ENCODE measurements at places on chromosomes 16 and 17.

DNA sequence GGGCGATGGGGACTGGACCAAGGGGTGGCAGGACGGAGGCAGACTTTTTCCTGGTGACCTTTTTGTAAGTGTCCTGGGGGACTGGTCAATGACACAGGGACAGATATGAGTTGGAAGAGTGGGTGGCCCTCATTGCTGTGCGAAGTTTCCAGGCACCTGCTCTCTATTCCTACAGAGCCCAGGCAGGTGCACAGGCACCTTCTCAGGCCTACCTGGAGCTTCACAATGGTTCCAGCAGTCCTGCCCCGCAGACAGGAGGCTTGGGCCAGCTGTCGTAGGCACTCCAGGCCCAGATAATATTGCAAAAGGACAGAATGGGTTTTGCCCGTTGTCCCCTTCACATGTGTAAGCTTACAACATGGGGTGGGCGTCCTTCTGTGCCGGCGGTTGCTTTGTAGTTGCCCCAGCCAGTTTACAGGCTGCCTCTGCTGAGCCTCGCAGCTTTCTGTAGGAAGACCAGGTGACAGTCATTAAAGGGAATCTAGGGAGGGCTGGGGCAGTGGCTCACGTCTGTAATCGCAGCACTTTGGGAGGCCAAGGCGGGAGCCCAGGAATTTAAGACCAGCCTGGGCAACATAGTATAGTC, 84.3 kb downstream of the ARHGAP23 start:
- no peak for DNase-seq

GRCh38 chr17:1787301-1787902, 25.5 kb downstream of the SERPINF1 start:
- DNase-seq, result no peak

DNA sequence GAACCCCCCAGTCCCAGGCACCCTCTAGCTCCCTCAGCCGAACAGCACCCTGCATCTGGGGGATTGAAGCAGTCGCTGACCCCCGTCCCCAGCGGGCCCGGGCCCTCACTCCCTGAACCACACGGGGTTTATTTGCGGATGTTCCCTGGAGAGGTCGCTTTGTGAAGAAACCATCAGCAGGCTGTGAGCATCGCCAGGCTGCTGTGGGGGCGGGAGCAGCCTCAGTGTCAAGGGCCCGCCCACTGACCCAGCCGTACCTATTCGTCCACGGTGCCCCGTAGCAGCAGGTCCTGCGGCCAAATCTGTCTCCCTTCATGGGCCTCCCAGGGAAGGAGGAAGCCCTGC, 6.4 kb upstream of the RAB40C start:
- DNase-seq, result no peak

DNA sequence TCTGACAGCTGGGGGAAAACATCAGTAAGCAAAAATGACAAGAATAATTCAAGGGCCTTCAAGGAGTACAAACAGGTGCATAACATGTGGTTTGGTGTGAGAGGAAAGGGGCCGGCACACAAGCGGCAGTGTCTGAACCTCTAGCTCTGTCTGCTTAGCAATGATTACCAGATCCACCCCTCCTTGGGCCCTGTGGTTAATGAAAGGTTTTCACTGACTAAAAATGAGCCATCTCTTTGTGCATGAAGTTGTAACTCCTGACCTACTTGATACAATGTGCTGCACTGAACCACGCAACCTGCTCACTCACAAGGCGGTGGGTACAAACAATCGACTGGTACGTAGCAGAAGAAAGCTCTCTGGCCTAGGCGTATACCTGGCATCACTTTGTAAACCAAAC, 15.1 kb downstream of the FAM117A start:
- peak; percentile 10 for DNase-seq

- DNase-seq, result no peak
These were observed 50.8 kb upstream of the PVALEF start for GRCh38 chr17:81114351-81115093.

All from activated CD4-positive, CD25-positive, alpha-beta regulatory T cell (primary cell).